ENCODE measurements at places on chromosomes 6 and 20.

DNA sequence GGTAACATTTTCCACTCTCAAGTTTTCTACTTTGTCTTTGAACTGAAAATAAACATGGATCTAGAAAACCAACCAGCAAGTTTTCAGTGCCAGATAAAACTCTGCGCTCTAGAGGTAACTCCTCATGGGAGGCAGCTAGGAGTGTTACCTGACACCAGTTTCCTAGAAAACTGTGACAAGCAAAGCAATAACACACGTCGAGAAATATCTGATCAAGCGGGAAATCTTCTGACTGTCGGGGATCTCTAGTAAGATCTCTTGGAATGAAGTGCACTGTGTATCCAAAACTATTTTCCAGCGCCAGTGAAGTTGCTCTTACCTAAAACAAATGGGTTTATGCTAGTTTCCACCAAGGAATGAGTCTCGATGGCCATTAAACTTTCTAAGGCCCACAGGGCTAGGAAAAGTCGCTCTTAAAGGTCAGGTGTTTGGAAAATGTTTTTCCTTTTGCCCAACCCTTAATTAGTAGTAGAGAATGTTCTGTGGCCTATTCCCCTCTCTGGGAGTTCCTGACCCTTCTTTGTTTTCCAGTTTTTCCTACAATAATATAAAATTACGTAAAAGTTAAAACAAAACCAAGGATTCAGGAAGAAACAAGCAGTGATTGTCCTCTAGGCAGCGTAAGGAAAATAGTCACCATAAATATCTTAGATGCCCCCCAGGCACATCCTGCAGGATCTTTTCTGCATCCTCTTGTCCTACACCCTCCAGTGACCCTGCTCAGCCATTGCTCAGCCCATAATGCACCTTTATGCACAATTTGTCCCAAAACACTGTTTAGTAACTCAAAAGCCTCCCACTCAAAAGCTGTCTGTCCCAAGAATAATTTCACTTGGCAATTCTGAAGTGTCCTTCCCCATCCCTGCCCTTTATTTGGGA is 137.7 kb upstream of the AKAP12 start:
- DNase-seq, result no peak

GRCh38 chr6:56343295-56343694 is 95.9 kb upstream of the COL21A1 start:
- DNase-seq, result no peak

DNA sequence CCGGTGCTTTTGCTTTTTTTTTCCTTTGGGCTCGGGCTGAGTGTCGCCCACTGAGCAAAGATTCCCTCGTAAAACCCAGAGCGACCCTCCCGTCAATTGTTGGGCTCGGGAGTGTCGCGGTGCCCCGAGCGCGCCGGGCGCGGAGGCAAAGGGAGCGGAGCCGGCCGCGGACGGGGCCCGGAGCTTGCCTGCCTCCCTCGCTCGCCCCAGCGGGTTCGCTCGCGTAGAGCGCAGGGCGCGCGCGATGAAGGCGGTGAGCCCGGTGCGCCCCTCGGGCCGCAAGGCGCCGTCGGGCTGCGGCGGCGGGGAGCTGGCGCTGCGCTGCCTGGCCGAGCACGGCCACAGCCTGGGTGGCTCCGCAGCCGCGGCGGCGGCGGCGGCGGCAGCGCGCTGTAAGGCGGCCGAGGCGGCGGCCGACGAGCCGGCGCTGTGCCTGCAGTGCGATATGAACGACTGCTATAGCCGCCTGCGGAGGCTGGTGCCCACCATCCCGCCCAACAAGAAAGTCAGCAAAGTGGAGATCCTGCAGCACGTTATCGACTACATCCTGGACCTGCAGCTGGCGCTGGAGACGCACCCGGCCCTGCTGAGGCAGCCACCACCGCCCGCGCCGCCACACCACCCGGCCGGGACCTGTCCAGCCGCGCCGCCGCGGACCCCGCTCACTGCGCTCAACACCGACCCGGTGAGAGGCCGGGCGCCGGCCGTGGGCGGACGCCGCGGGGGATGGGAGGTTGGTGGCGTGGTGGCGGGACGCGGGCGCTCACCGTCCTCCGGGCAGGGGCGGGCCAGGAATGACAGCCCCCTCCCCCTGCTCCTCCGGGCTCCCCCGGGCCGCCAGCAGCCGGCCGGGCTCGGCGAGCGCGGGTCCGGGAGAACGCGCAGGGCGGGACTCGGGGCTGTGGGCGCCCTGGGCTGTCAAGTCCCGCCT is 606 bp downstream of the ID4 start:
- peak; percentile 87 for DNase-seq

GRCh38 chr20:43379239-43379917 is 78.3 kb upstream of the SRSF6 start:
- DNase-seq, result no peak

- DNase-seq, result no peak
These were observed 7.1 kb downstream of the UQCC2 start for GRCh38 chr6:33704215-33705066.

DNA sequence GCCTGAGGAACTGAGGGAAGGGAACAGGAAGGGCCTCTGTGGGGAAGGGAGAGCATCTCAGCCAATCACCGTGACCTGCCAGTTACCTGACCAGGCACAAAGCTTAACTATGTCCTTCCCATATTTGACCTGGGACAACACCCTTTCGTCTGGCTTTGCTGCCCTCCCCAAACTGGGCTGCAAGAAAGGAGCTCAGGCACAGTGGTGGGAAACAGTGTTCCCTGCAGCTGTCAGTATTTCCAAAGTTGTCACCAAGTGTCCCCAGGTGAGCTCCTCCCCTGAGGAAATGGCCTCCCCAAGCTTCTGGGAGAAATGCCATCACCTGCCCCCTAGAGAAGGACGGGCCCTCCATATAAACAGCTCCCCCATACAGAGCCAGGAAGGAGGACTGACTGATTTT is 17.9 kb downstream of the NCR2 start:
- no peak for DNase-seq

All from lower leg skin (tissue), 4 donors.